ENCODE measurements at places on chromosomes 3 and 15. TPM values are rescaled to one million over a fixed set of nuclear protein-coding genes. Genes with fewer than 3 reads are reported as not detected.

Gene KCNH8
- not detected for polyA plus RNA-seq

Gene SEMA3G
- not detected for polyA plus RNA-seq

- no peak for DNase-seq
These were observed 58.4 kb downstream of the ARRDC4 start for GRCh38 chr15:98018761-98019351.

DNA sequence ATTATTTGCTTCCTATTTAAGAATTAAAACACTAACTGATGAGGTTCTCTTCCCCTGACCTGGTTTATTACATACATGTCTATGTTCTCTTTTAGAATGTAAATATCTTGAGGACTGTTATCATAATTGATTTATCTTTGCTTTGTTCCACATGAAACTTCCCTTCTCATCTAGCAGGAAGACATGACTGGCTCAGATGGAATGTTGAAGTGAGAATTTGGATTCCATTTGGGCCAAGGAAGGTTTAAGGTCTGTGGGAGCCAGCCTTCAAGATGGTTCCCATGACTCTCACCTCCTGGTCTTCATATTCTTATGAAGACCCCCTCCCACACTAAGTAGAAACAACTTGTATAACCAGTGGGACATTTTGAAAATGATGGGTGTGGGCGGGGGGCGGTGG is 222.2 kb upstream of the GADL1 start:
- DNase-seq, result peak; percentile 8

All from AG04450 (cell line).